Karpas-422 (cell line): ENCODE measurements at places on chromosomes 6 and 20.

DNA sequence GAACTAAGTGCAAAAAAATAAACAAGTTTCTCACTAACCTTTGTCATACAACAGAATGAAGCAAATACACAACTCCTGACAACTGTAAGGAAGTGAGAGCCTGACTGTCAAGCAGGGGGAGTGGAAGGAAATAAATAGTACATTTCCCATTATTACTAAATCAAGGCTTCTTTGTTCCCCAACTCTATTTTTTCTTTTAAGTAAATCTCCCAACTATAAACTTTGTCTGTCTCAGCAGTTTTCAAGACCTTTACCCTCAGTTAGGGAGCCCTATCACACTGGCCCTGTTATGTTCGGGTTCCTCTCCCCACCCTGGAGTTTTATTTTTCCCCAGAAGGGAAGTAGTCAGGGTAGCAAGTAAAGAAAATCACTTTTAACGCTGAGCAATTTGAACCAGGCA lies 24.1 kb upstream of the IPCEF1 start:
- DNase-seq, result no peak

DNA sequence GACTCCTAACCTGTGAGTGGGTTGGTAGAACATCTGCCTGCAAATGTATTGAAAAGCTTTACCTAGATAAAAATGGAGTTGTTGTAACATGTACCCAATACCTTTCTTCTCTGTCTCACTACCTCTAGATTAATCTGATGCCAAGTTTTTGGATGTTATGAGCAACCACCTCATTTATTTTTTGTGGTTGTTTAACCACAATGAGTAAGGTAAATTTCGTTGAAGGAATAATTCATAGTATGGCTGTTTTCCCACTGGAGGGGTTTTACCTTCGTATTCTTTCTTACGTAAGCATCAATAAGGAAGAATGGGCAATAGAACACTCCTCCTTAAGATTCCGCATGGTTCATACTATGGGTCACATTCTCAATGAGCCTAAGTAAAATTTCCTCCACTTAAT lies 165.4 kb downstream of the CDH26 start:
- DNase-seq, result no peak

DNA sequence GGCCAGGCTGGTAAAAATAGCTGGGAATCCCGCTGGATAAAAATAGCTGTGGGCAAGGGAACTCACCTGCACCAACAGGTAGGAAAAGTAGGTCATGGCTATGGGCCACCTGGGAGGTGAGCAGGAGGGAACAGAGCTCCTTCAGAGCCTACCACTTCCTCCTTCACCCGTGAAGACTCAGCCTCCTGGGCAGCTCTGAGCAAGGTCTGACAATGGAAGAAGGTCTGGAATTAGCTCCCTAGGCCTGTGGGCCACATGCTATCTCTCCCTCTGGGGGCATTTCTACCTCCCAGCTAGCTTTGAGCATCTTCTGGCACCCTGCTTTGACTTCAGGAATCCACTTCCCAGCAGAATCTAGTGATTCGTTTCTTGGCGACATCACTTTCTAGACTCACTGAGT lies 153.9 kb downstream of the MRPL14 start:
- no peak for DNase-seq

GRCh38 chr6:125693480-125693879 lies 56.0 kb upstream of the HEY2 start:
- no peak for DNase-seq

DNA sequence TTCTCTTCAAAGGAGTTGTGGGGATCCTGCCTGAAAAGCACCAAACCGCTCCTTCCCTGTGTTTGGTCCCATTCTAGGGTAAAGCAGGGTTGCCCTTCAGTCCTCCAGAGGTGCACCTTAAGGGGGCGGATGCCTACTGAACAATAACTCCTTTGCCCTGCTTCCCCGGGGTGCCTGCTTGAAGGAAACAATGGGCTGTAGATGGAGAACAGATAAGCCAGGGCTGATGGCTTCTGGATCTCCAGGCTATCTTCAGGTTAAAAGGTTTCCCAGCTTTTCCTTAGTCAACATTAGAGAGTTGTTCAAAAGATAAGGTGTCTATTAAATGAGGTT lies 5.4 kb upstream of the PRDM1 start:
- no peak for DNase-seq

DNA sequence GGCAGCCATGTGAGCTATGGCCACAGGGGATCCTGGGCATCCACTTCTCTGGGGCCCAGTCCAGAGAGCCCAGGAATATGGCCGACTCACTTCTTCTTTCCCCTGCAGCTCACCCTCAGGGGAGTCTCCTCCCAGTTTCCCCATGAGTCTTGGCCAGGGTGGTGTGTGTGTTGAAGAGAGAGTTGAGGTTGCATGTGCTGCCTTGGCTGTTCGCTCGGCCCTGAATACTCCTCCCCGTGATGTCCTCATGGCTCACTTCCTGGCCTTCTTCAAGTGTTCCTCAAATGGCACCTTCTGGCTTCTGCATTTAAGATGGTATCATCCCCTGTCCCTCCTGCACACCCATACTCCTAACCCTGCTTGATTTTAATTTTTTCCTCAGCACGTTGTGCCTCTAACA lies 3.2 kb upstream of the TREML1 start:
- no peak for DNase-seq

DNA sequence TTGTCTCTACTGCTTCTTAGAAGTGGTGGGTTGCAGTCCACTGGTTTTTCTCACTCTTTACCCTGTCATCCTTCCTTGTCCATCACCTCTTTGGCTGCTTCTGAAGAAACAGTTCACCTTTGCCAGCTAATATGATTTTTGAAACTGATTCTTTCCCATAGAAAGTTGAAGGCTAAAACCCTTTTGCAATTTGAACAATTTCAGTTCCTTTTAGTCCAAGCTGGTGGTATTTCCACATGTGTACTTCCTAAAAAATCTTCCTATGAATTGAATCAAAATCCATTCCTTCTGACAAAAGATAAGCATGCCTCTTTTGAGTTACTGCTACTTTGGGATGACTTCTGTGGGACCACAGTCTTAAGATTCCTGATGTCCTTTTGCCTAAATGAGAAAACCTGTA lies 210.0 kb upstream of the MAN1A1 start:
- DNase-seq, result no peak

- DNase-seq, result no peak
Measured at GRCh38 chr20:57259121-57259937, 7.1 kb downstream of the BMP7 start.

DNA sequence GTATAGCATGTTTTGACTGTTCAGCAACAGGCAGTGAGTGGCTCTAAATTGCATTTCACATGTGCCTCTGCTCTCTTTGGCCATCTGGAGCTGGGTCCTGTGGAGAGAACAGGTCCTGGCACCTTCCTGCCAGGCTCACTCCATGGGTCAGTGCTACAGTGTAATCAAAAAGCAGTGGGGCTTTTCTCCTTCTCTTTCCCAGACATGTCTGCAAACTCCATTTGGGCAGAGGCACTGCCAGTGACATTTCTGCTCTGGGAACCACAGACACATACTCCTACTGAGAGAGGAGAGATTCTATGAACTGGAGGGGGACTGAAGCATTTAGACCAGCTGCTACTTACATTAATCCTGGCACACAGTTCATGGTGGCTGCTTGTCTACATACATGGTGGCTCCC lies 68.3 kb upstream of the TRAF3IP2 start:
- no peak for DNase-seq

- DNase-seq, result no peak
Measured at GRCh38 chr6:139635401-139636130, 261.1 kb upstream of the CITED2 start.

GRCh38 chr20:4038047-4038459 lies 22.7 kb upstream of the RNF24 start:
- DNase-seq, result peak; percentile 95

GRCh38 chr6:93822434-93823265 lies 403.3 kb upstream of the EPHA7 start:
- DNase-seq, result no peak

GRCh38 chr6:33412140-33413009 lies 1.6 kb downstream of the PHF1 start:
- DNase-seq, result peak; percentile 45

- no peak for DNase-seq
Measured at GRCh38 chr6:40442591-40442990, 144.6 kb downstream of the LRFN2 start.
